ENCODE measurements at places on chromosomes 2 and 18.

DNA sequence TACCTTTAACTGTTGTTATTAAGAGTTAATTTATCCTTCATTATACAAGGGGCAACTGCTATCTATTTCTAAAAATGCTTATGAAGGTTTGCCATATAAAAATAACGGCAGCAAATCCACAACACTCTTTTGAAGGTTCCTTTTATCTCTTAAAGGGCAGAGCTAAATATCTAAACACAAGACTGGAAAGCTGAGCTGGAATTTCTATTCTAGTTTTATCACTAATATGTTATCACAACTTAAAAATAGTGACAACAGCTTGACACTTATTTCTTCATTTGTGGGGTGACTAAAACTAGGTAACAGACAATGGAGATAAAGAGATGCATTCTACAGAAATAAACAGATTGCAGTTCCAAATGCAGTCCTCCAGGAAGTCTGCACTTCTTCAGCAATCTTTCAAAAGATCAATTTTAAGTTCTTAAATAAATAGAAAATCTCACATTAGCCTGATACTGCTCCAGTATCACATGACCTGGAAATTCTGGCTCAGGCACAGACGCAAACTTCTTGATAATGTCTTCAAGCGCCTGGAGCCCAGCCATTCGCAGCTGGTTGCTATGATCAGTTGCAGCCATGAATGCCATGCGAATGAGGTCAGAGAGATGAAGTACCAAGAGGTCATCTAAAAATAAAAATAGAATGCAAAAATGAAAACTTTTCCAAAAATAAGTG, 54.0 kb upstream of the STRN start:
- no peak for DNase-seq

- DNase-seq = no peak
Measured at GRCh38 chr18:79818036-79818435, 20.3 kb downstream of the KCNG2 start.

- DNase-seq = no peak
Measured at GRCh38 chr2:48723129-48723528, 32.4 kb downstream of the LHCGR start.

GRCh38 chr2:67076239-67076624, 320.9 kb upstream of the ETAA1 start:
- no peak for DNase-seq

- no peak for DNase-seq
Measured at GRCh38 chr2:238841542-238842164, 6.2 kb upstream of the TWIST2 start.

DNA sequence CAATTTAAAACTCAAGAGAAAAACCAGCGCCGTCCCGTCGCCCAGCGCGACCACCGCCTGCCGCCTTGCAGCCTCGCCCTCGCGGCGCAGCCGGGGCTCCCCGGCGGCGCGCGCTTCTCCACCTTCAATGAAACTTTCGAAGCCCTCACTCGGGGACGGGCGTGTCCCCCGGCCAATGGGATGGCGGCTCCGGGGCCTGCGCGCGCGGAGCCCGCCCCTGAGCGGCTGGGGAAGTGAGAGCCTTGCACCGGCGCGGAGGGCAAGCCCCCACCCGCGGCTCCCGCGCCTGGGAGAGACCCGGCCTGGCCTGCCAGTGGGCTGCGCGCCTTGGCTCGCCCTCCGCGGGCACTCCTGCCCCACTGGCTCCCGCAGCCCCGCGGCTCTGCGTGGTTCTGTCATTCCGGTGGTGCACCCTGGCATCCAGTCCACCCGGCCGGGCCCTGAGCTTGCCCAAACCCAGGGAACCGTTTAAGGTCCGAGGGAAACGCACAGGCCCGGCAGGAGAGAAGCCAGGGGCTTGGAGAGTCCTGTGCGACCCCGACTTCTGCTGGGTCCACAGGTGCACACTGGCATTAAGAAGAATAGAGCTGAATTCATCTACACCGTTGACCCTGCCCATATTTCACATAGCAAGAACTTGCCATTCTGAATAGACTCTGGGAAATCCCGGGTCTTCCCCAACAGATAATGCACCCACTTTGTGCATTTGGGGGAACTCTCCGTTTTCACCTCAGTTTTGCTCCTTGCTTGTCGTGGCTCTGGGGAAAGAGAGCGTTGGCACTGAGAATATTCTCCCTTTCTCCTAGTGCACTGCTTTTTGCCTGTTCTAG, at the start of gene PIEZO2:
Gene PIEZO2 (minus strand): TSS at position 129 of the 830 bp plus-strand sequence. CDS start 981 bp downstream, outside the sequence.
- no peak for DNase-seq

DNA sequence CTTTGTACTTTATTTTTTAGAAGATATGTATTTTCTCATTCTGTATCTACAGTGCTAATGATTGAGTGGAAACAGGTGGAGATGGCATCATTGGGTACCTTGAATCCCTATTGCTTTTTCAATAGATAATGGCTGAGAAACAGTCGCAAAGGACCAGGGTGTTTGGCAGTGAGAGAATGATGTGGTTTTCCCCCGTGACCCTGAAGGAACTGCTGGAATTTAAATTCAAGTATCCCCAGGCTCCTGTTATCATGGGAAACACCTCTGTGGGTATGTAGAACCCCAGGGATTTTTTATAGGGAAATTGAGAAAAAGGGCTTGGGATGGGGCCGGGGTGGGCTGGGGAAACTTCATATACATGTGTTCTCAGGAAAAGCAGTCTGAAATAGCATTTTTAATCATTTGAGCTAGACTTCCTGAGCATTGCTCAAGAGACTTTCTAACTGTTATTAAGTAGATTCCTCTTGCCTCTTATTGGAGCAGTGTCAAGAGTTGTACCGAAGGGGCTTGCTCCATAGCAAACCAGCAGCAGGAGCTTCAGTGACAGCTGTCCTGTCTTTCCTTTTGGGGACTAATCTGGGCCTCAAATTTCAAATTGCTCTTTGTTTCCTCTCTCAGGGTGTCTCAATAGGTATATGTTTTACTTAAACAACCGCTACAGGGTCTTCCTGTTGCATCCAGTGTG, 18.9 kb downstream of the AOX1 start:
- no peak for DNase-seq

DNA sequence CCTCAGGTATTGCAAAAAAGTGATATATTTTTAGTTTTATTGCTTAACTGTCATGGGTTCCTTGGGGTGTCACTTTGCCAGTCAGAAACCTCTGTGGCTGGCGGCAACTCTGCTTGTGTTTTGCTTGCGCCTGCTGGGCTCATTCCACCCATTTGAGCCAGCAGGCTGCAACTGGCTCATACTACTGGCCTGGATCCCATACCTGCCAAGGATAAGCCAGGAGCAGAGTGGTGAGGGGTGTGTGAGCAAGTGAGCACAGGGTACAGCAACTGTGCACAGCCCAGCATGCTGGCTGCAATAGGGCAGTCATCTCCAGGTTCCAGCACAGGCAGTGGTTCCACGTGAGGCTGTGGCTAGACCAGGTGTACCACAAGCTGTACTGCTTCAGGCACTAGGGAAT, 687.5 kb downstream of the NYAP2 start:
- DNase-seq = no peak

GRCh38 chr2:169734169-169734847, 676 bp downstream of the KLHL23 start:
- no peak for DNase-seq

DNA sequence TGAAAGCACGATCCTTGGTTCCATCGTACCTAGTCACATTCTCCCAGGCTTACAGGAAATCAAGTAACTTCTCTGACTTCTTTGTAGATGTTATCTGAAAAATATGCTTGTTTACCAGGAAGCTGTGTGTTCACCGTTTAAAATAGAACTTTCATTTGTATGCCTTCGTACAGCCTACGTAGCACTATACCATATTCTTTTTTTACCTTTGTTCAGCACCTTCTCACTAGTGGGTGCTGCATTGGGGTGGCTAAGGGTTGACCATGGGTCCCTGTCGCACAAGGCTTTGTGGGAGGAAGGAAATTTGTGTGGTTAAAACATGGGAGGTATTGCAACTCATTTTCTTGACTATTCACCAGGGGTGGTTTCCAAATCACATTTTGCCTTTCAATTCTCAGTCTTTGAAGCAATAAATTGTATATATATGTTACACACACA, 16.6 kb downstream of the MALT1 start:
- no peak for DNase-seq

DNA sequence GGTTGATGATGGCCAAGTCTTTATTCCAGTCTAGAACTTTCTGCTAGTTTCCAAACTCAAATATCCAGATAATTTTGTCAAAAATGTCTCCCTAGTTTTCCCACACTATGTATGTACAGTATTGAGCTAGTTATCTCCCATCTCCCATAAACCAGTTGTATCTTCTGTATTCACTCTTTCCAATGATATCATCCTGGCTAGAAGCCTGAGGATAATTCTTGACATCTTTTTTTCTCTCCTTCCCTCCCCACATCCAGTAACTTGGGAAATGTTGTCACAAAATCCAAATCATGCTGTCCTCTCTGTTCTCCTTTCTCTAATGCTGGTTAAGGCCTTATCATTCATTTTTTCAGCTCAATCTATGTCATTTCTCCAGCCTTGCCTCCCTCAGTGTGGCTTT, 553.8 kb upstream of the FANCL start:
- no peak for DNase-seq

- no peak for DNase-seq
Measured at GRCh38 chr2:55703350-55703749, 9.7 kb upstream of the PNPT1 start.

DNA sequence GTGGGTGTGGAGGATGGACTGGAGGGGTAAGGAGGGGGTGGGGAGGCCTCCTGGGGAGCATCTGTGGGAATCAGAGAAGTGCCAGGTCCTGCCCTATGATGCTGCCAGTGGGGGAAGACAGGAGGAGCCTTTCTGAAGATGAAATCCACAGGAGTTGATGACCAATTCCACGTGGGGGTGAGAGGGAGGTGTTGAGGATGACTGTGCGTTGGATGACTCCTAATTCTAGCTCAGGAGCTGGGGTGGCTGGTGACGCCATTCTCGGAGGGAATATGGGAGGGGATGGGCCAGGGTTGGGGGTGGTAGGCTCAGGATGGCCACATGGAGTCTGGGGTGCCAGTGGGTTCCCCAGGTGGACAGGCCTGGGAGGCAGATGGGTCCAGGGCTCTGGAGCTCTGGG, 32.3 kb downstream of the EMX1 start:
- no peak for DNase-seq

- DNase-seq = no peak
Measured at GRCh38 chr2:147499785-147500184, 345.0 kb upstream of the ACVR2A start.

DNA sequence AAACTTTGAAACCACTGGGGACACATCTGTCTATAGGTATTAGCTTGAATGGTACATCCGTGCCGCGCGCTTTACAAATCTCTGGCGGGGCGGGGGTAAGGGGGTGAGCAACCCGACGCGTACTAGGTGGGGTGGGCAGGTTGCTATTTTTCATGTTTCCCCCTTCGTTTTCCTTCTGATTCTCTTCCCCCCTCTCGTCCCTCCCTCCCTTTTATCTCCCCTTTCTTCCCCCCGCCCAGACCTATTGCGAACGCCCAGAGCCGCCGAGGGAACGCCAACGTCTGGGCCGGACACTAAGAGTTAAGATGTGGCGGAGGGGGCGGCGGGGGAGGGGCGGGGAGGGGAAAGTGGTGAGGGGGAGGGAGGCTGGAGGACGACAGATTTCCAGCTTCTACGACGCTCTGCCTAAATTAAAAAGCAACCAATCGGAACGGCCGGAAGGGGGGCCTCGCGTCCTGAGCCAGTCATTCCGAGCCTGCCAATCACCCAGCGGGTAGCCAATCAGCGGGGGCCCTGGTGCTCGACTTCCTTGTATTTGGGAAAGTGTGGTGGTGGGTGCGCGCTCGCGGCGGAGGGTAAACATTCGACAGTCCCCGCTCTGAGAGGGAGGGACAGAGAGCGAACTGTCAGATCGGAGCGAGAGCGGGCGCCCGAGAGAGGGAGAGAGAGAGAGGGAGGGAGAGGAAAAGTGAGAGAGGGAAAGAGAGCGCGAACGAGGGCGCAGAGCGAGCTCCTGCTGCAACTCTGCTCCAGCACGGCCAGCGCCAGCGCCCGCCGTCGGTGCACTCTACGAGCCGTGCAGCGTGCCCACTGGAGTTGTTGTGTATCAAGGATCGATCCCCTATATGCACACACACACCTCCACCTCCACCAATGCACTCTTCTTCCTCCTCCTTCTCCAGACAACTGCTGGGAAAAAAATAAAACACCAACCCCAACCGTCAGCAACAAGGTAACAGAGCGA, at the start of gene POU3F3:
Gene POU3F3 (plus strand): TSS at position 582 of the 964 bp plus-strand sequence. CDS start 1,396 bp downstream, outside the sequence.
- no peak for DNase-seq

GRCh38 chr2:46118656-46119371, 178.4 kb upstream of the EPAS1 start:
- no peak for DNase-seq

DNA sequence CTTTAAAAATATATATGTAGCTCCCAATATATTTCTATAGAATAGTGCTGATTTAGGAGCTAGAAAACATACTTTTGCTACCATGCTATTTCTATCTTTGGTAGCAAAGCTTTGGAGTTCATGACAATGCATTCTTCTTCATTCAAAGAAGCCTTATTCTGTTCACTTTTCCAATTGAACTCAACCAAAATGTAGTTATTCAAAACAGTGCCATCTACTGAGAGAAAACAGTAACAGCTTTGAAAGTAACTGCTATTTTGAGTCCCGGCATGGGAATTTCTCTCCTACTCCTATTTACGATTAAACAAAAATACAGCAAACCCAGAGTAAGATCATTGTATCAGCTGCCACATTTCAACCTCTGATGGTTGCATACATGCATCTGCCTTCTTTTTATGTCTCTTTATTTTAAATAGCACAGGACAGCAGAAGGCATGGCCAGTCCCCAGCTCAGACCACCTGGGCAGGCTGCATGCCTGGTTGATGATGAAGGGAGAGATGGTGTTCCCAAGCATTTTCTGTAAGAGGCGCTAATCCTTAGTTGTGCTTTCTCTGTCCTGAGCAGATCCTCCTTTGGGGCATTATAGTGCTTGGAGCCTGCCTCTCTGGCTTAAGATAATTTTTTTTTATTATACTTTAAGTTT, 69.7 kb upstream of the SULT1C3 start:
- peak; percentile 20 for DNase-seq

DNA sequence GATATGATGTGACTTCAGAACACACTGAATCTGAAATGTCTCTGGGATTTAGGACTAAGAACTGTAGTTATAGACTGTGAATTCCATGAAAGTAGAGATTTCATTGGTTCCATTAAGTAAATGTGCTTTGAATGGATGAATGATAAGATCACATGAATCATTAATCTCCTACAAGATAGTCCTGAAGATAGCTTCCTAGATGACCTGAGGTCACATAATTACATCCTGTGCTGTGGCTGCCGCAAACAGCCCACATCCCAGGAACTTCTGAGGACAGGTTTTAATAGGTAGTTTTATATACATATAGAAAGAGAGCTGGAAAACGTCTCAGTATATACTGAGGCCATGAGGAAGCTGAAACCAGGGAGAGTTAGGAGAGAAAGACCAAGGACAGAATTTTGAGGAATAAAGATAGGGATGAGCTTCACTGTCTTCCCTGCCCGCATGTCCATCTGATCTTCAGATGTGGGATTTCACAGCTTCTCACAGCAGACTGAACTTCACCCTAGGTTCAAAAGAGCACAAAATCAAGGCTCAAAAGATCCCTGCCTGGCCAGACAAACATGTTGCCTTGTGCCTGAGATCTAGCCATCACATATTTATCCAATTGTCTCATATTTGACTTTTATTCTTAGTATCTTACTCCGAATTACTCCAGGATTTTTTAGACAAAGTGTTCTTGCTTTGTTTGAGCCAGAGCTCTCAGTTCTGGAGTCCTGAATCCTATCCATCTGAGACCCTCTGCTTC, 188.2 kb downstream of the IRS1 start:
- DNase-seq = no peak

- DNase-seq = no peak
Measured at GRCh38 chr18:29146068-29146467, 969.1 kb upstream of the CDH2 start.

Data from SHP77 (cell line).